ENCODE measurements at places on chromosomes 11 and 22.

DNA sequence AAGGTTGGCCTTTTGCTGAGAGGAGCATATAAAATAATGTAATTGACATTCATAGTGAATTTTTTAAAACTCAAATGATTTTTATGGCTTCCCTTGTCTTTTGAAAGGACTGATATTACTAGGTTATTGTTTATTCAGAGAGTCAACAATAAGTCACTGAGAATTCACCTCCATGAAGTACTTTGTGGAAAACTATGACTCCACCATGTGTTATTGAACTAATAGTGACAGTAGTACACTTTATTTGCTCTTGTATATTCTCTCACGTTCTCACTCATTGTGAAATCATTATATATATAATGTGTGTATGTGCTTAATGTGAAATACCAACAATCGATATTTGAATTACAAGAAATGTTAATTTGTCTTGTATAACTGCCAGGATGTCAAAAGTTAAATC is 267.4 kb upstream of the CCDC179 start:
- no peak for DNase-seq

DNA sequence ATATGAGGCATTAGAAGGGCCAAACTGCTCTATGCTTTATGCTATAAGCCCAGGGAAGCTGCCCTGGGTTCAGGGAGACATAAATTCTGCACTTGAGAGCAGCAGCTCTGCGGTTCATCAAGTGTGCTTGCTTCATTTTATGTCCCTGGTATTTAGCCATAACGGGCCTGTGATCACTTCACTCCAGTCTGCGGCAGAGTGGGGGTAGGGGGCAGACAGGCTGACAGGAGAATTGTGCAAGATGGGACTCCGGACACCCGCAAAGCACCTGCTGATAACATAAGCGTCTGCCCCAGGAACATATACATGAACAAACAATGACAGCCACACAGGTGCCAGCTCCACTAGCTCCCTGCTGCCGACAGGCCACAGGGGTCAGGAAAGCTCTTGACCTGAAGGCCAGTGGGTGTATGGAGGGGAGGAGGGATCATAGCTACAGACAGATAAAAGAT is 56.1 kb downstream of the SMCO4 start:
- no peak for DNase-seq

DNA sequence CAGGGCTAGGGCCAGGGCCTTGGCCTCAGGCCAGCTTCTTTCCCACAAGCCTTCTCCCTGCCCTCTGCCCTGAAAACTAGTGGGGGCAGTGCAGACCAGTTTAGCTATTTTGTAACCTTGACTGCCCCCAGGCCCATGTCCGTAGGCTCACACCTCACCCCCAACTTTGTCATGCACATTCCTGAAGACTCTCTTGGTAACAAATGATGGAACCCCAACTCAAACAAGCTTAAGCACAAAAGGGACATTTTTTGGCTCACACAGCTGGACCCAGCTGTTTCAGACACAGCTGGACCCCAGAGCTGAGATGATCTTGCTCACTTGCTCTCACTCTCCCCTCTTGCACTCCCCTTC is 46.6 kb downstream of the KCNQ1OT1 start:
- DNase-seq: no peak

DNA sequence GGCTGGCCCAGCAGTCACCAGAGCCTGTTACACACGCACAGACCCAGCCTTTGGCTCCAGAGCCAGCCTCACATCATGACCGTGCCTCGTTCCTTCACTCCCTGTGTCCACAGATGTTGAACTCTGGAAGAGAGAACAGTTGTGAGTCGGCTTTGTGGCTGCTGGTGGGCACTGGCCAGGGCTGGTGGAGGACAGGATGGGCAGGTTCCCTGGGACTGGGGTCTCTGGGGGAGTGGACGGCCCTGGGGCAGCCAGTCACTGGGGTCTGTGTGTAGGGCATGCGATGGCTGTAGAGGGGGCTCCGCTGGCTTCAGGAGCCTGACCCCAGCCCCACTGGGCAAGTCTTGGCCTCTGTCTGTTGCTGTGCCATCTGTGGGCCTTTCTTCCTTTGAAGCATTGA is 1070.1 kb downstream of the BRD1 start:
- DNase-seq: no peak

GRCh38 chr22:46598737-46599424 is 21.3 kb upstream of the GRAMD4 start:
- DNase-seq: no peak

DNA sequence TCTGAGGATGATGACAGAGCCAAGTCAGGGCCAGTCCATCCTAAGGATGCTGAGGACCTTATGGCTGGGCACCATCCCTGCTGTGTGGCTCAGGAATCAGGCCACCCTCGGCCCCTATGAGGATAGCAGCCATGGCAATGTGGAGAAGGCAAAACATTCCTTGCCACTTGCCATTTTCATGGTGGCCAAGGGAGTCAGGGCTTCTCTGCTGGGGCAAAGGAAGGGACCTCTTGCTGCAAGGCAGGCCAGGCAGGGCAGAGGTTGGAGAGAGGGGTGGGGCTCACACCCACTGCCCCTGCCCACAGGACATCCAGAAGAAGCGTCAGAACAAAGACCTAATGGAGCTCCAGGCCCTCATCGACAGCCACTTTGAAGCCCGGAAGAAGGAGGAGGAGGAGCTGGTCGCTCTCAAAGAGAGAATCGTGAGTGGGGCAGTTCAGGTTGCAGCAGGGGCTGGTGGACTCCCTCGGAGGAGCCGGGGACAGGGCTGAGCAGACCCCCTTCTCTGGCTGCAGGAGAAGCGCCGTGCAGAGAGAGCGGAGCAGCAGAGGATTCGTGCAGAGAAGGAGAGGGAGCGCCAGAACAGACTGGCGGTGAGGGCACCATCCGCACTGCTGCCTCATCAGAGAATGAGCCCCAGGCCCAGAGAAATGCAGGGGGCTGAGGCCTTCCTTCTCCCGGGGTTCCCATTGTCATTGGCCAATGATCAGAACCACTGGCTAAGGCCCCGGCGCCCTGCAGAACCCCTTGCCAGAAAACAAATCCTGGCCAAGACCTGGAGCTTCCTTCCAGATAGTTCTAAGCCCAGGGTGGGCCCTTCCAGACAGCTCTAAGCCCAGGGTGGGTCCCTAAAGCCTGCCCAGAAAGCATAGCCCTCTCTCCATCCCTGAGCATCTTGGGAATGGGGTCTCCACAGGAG is 13.5 kb upstream of the MRPL23 start:
- DNase-seq: no peak

DNA sequence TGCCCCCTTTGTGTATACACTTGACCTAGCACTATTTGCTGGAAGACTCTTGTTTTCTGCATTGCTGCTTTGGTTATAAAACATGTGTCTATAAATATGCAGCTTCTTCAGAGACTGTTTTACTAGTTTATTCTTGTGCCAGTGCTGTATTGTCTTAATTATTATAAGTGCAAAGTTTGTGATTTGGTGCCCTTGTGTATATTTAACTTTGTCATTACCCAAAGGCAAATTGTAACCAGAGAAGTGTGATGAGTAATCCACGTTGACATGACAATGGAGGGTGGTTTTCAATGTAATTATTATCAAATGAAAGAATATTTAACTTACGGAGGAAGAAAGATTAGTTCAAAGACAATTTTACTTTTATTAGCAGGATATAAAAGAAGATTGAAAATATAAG is 75.0 kb upstream of the PRODH start:
- DNase-seq: no peak

GRCh38 chr11:128618603-128619002 is 31.2 kb upstream of the ETS1 start:
- DNase-seq: no peak

DNA sequence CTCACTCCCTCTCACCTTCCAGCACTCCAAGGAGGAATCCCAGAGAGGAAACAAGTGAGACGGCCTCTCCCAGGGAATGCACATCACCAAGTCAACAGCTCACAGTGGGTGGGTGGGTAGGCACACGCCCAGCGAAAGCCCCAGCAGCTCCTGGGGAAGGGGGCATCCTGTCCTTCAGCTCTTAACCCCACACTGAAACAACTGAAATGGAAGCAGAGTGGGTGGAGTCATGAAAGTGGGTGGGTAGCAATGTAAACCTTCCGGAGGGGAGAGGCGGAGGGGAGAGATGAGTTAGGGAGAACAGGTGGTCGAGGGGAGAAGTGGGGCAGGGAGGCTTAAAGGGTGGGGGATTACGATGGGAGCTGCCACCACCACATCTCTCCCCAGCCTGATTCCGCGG is 5.4 kb downstream of the MCHR1 start:
- DNase-seq: no peak

- peak; percentile 62 for DNase-seq
These were observed 84.9 kb downstream of the PRR5L start for GRCh38 chr11:36381015-36381360.

GRCh38 chr11:316031-316701 is 2.3 kb downstream of the IFITM1 start:
- DNase-seq: no peak

DNA sequence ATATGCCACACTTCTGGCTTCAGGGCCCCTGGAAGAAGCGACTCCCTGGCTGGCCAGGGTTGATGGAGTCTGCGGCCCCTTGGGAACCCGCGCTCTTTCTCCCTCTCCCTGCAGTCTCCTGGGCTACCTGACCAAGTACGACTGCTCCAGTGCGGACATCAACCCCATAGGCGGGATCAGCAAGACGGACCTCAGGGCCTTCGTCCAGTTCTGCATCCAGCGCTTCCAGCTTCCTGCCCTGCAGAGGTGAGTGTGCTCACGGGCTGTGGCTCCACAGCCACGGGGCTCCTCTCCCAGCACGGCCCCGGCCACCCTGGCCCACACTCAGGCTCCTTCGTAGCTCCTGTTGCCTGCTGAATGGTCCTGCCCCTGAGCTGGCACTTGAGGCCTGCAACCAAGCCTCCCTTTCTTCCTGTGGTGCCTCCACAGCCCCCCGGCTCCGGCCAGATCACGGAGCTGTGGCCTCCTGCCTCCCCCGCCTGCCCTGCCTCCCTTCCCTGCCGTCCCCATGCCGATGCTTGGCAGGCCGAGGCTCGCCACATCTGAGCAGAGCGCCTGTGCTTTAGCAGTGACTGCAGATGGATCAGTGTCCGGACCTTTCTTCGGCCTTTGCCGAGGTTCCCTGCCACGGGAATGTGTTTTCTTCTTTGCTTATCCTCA is 36.2 kb upstream of the KRTAP5-7 start:
- no peak for DNase-seq

DNA sequence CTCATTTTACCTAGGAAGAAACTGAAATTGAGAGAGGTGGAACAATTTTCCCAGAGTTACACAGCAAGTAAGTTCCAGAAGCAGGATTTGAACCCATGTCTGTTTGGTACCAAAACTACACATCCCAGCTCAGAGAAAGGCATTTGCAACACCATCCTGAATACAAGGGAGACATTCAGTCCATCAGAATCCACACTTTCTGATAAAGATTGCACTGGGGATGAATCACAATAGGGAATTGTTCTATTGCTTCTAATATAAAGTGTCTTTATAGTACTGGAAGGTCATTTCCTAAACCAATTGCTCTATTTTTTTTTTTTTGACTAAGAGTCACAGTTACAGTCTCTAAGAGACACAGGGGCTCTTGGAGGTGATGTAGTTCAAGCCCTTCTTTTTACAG is 208.1 kb upstream of the CADM1 start:
- DNase-seq: no peak

DNA sequence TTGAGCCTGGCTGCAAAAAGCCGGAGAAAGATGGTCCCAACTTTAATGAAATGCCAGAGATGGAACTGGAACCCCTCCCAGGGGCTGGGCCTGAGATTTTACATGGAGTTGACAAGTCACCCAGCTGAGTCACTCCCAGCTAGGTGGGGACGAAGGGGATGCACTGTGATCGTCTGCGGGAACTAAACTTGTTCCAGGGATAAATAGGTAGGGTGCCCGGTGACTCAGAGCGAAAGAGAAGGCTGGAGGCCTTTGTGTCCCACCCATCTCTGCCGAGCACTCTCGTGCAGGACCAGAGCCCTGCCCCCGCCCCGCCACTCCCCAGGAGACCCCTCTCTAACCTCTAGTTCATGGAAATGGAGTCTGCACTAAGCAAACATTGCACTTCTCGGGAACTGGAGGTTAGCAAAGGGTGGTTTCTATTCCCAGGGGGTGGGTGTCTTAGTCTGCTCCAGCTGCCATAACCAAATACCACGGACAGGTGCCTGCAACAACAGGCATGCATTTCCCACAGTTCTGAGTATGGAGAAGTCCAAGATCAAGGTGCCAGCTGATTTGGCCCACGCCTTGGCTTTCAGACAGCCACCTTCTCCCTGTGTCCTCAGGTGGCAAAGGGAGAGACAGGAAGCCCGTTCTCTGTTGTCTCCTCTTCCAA is 60.7 kb upstream of the FADD start:
- DNase-seq: no peak

GRCh38 chr11:128331317-128331716 is 256.0 kb downstream of the ETS1 start:
- DNase-seq: no peak

DNA sequence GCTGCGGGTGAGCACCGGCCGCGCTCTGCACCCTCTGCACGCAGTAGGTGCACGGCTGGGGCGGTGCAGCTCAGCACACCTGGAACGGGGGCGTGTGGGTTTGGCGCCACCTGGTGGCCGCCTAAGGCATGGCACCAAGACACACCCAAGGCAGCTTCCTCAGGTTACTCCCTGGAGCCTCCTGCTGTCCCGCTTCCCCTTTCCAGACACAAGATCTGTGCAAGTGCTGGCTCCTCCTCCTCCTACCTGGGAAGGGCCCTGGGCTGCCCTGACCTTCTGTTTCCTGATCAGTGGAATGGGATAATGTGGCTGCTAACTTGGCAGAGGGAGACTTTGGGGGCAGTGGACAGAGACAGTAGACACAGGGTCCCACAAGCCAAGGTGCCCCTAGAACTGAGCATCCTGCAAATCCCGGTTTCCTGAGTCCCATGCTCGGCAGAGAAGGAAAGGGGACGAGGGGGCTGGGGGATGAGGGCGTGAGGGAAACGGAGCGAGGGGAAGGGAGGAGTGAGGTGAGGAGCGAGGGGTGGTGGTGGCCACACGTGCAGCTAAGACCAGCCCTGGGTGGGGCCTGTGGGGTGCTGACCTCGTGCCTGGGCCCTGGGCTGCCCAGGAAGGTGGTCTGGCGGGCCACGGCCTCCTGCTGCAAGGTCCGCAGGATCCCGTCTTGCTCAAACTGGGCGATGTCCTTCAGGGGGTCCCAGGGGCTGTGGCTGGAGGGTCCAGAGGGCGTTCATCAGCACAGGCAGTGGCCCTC is 34.8 kb upstream of the CARS1 start:
- peak; percentile 67 for DNase-seq

DNA sequence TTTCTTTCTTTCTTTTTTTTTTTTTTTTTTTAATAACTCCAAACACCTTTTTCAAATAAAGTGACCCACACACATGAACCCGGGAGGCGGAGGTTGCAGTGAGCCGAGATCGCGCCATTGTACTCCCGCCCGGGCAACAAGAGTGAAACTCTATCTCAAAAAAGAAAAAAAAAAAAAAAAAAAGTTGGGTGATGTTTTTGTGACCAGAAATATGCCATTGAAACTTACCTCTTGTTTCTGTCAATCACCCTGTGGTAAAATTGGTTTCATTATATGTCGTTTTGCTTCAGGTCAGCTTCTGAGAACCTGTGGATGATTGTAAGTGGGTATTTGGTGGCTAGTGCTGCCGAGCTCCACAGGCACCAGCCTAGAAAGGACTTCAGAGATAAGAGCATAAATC is 238.8 kb downstream of the TBC1D22A start:
- DNase-seq: no peak

GRCh38 chr22:25123677-25124076 is 76.0 kb upstream of the CRYBB3 start:
- no peak for DNase-seq

- DNase-seq: no peak
These were observed 70.1 kb downstream of the MICAL2 start for GRCh38 chr11:12180257-12181205.

Measured in CD4-positive, alpha-beta T cell (primary cell).